Bronchial epithelial cell (primary cell): ENCODE measurements at places on chromosomes 11 and 22. TPM values are rescaled to one million over a fixed set of nuclear protein-coding genes. Genes with fewer than 3 reads are reported as not detected.

SCUBE2 gene
- not detected in 2 replicates for total RNA-seq

MRPL48 gene
- 37.1 and 49.3 TPM in 2 replicates for total RNA-seq

P4HA3 gene
- under 0.01 and 0.26 TPM in 2 replicates for total RNA-seq

DLG2 gene
- total RNA-seq: 0.26 and 1.0 TPM in 2 replicates

SAA4 gene
- not detected in 2 replicates for total RNA-seq

OR4A16 gene
- total RNA-seq: not detected in 2 replicates

PARVA gene
- total RNA-seq: 7.6 and 9.3 TPM in 2 replicates

C11orf21 gene
- total RNA-seq: not detected in 2 replicates

TREH gene
- total RNA-seq: not detected in 2 replicates

TENM4 gene
- 3.2 and 6.1 TPM in 2 replicates for total RNA-seq

CASP5 gene
- 6.9 TPM in 1 of 2 replicates, not detected in the other for total RNA-seq

DGCR6L gene
- total RNA-seq: 27.4 and 37.5 TPM in 2 replicates

UBQLN3 gene
- 0.13 TPM in 1 of 2 replicates, not detected in the other for total RNA-seq

CASP4 gene
- total RNA-seq: 172 and 250 TPM in 2 replicates

SHANK2 gene
- total RNA-seq: 6.6 and 8.1 TPM in 2 replicates

TCN1 gene
- total RNA-seq: 4.2 and 27.4 TPM in 2 replicates

FAM180B gene
- total RNA-seq: not detected in 2 replicates
